ENCODE measurements at places on chromosomes 6 and 20.
A peak's percentile ranks its signal among the peaks of the same experiment; 100 is the strongest.

DNA sequence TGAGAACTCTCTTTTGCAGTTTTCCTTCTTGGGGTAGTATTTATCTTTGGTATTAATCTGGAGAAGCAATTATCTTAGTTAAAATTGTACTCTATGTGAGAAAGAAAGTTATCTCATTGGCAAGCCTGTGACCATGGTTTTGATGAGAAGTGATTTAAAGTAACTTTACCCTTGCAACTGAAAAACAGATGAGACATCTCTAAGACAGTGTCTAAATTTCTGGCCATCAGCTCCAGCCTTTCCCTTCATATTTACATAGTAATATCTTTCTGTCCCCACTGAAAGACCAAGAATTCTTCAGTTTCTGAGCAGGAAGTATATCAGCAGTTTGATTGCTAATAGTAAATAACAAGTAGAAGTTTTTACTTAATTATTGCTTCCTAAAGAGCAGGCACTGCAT, 386.1 kb upstream of the SYNCRIP start:
- DNase-seq, result no peak

DNA sequence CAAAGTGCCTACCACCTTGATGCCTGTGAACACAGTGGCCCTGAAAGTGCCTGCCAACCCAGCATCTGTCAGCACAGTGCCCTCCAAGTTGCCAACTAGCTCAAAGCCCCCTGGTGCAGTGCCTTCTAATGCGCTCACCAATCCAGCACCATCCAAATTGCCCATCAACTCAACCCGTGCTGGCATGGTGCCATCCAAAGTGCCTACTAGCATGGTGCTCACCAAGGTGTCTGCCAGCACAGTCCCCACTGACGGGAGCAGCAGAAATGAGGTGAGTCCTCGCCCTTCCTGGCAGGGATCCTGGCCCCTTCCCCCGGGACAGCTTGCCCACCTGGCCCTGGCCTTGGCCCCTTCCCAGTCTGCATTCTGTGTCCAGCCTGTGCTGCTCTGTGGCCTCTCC, 17.9 kb downstream of the MAVS start:
- DNase-seq, result no peak

DNA sequence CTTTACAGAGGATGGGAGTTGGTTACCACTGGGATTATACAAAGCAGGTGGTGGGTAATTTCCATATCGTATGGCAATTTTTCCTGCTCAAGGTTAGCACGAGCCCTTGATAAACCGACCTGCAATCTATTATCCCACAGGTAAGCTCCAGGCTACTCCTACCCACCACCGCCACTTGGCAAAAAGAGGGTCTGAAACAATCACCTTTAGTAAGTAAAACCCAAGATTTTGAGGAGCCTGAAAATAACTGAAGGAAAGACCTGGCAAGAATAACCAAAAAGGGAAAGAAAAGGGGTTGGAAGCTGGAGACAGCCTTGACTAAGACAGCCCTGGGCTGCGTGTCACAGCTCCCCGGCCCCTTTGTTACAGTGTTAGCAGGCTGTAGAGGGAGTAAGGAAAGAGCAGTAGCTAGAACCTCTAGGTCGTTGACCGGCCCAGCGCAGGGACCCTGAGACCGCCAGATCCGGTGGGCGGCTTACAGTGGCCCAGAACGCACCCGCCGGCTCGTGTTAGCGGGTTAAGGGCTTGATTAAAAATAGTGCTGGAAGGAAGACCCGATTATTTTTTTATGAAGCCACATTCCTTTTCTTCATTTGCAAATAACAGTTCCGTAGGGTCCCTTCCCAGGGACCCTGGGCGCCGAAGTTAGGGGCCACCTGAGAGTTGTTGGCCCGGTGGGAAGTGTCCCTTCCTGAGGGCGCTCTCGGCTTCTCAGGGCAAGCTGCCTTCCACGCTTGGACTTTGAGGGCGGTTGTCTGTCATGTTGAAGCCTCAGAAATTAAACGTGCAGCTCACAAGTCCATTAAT, 30.5 kb downstream of the TFAP2B start:
- DNase-seq, result no peak

- DNase-seq, result peak; percentile 54
These were observed 46.3 kb downstream of the OR2B2 start for GRCh38 chr6:27865850-27866356.

DNA sequence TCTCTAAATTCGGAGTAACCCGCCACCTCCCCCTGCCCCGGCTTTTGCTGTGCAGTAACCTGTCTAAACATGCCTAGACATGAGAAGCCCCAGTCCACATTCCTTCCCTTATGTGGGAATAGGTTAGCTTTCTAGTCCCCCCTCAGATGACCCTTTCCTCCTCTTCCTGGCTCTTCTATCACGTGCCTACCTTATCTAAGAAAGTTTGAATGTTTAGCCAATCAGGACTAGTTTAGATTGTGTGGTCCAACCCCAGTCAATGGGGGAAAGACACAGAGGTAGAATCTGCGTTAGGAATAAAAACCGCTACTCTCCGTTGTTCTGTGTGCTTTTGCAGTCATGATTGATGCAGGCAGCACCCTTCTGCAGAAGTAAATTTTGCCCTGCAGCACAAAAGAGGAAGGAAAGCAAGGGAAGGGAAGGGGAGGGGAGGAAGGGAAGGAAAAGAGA, 69.0 kb upstream of the CD93 start:
- DNase-seq, result no peak

DNA sequence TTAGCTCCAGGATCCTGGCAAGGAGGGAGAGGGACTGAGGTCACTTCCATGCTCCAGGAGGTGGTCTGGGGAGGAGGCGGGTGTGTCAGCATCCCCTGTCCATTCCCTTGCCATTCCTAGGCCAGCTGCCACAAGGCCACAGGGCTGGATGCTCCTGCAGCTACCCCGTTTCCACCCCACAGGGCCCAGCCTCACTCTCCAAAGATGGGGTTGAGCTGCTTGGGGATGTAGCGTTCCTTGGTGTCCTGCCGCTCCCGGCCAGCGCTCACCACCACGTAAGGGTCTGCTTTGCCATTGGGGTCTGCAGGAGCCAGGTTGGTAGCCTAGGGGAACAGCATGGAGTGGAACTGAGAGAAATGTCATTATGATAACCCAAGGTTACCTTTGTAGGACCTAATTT, 23.0 kb downstream of the ERGIC3 start:
- no peak for DNase-seq

GRCh38 chr20:59515013-59515905, 89.1 kb upstream of the PHACTR3 start:
- DNase-seq, result peak; percentile 7

DNA sequence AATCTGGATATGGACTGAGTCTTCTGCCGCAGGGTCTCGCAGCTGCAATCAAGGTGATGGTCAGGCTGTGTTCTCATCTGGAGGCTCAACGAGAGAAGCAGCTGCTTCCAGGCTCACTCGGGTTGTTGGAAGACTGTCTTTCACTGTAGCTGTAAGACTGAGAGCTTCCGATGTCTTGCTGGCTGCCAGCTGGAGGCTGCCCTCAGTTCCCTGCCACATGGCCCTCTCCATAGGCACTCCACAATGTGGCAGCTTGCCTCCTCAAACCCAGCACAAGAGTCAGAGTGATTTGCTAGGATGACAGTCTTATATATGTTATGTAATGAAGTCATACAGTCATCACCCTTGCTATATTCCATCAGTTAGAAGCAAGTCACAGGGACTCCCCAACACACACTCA, 290.5 kb upstream of the CDYL start:
- no peak for DNase-seq

- no peak for DNase-seq
These were observed 792.8 kb upstream of the EYS start for GRCh38 chr6:66499851-66500250.

- DNase-seq, result no peak
These were observed 13.5 kb downstream of the PLAGL2 start for GRCh38 chr20:32193996-32194395.

DNA sequence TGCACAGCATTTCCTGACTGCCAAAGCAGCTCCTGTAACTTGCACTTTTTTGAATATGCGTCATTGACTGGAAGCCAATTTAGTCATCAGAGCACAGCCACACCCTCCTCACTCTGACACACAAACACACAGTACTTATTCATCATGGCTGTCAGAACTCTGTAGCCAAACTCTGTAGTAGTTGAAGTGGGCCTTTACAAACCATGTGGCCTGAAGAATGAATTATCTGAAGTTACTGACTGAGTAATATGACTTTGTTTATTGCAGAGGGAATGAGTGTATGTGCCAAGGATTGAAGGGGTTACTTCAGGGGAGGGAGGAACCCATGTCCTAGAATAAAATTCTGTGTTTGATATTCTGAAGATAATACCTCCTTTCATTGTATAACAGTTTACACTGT, 102.7 kb downstream of the FIG4 start:
- no peak for DNase-seq

GRCh38 chr20:34515484-34516246, 557 bp upstream of the DYNLRB1 start:
- peak; percentile 57 for DNase-seq

DNA sequence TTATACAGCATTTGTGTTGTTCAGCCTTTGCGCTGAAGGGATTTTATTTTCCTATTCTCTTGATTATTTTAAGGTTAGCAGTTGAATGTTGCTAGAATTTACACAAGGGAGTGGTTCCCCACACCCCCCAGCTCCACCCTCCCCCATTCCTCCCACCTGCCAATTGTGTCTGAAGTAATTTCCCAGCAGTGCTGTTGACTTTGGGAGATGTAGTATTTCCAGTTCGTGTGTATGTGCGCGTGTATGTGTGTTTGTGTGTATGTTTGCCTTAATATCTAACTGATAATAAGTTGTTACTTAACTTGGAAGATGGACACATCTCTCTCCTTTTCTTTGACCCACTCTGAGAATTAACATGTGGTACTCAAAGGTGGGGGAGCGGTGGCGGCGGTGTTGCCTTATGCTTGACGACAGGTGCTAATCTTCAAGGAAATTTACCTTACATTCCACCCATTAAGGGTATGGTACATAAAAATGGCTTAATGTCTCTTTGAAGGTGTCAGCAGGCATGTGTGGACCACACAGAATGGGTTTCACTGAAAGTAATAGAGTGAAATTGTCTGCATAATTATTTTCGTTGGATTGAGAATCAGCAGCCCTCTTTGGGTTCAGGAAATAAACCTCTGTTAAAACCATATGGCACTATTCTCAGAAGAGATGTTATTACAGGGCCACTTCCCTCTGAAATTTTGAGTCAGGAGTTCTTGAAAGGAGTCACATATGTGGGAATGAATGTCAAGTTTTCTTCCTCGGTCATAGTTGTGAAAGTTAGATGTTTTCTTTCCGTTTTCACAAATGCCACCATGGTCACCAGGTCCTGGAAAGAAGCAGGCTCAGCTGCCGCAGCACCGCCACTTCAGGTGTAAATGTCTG, 95.6 kb upstream of the SUPT3H start:
- no peak for DNase-seq

DNA sequence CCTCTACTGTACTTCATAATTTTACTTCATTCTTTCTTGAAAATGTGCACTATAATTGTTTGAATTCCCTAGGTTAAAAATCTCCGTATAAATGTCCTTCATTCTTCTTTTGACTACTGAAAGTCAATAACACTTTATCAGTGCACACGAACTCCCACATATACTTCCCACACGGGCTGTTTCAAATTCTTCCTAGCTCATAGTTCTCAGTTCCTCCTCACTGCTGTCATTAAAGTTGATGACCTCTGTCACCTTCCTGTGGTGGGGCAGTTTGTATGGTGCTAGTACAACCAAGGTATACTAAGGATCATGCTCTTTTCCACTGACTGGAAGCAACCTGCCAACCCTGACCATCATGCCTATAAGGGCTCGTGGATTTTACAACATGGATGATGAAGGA, 40.0 kb upstream of the CD2AP start:
- DNase-seq, result no peak

DNA sequence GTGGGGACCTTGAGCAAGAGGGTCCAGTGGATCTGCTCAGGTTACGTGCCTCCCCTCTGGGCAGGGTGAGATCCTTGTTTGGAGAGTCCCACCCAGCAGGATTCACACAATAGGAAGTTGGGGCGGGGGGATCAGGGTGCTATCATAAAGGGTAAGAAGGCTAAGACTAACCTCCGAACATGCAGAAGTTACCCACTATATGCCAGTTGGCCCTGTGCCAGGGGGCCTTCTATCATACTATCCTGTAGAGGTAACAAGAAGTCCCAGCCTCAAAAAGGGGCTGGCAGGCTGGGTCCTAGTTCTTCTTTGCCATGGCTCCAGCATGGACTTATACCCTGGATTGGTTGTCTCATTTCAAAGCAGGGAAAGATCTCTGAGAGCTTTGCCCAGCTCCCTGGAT, 94.1 kb downstream of the CDH26 start:
- DNase-seq, result no peak

- DNase-seq, result no peak
These were observed 612.3 kb upstream of the BTBD3 start for GRCh38 chr20:11305406-11305805.

- no peak for DNase-seq
These were observed 24.1 kb upstream of the BPIFA3 start for GRCh38 chr20:33192912-33193501.

Data from NCI-H1092 (cell line).